Cortex of kidney (tissue), 1 donor: ENCODE measurements at places on chromosomes 7 and 10.

DNA sequence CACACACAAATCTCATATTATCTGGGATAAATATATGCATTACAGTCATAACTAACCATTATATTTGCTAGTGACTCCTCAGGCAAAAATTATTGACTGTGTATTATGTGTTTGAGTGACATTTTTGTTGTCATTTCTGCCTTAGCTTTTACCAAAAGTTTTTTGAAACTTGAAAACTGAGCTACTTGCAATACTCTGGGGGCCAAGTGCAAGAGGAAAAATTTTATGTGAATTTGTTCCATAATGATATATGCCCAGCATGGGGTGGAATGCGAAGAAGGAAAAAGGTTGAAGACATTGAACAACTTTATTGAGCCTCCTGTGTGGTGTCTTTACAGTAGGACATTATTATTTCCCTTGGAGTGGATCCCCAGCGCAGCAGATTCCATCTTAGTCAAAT, 176.8 kb upstream of the FERD3L start:
- DNase-seq: no peak

DNA sequence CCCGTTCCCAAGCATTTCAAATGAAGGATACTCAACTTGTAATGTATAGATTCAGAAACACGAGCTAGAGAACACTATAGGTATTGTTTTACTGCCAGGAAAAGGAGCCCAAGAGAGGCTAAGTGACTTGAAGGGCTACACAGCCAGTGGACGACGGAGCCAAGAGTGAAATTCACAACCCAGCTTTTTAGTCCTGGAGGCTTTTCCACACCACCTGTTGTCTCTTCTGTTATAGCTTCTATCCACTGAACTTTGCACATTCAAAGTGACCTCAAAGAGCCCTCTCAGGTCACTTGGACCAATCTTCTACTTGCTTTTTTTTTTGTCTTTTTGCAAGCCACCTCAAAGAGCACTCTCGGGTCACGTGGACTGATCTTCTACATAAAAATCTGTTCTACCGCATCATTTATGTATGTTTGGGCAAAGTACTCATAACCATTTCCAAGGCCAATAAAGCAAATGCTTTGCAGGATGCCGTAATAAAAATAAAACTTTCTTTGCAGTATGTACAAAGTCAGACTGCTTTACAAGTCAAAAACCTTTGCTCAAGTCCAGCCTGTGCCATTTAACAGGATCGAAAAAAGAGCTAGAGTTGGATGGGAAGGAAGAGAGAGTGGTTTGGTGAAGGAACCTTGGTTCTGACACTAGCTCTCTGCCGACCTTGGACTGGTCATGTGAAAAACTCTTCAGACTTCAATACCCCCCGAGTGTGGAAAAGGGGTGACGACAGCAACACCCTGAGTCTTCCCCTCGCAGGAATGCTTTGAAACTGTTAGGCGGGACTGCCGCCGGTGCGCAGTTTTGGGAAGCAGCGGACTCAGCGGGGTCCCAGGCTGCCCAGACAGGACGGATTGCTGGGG, 821 bp downstream of the SLC35B4 start:
- DNase-seq: no peak

- no peak for DNase-seq
These were observed 157.4 kb upstream of the TCF7L2 start for GRCh38 chr10:112792487-112793201.

GRCh38 chr10:6647811-6648526, 67.9 kb upstream of the PRKCQ start:
- DNase-seq: no peak

- no peak for DNase-seq
These were observed 294.7 kb upstream of the PITRM1 start for GRCh38 chr10:3467052-3467951.

DNA sequence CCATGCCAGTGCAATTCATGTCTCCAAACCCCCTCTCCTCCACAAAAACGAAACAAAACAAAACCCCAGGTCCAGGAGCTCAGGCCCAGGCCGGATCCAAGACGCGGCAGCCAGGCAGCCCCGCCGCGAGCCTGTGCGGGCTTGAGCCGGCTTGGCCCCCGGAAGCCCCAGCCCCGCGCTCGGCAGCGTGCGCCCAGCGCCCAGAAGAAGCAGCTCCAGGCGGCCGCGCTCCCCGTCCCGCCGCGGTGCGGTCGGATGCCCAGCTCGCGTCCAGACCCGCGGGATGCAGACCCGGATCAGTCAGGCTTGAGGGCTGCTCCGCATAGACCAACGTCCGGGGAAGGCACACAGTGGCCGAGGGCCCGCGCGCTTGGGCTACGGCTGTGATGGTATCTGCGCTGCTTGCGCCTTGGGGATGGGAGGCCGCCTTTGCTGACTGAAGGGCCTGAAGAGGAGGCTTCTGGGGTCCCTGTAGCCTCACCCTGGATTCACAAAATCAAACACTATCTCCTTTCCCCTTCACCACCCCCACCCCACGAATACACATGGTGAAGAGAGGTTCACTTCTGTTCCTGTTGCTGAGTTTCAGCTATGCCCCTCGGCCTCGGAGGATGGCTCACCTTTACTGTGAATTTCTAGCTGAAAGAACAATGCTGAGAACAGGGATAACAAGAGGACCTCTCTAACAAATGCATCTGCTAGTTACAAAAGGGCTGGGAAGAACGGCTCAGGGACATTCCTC, 79.9 kb upstream of the EN2 start:
- no peak for DNase-seq

DNA sequence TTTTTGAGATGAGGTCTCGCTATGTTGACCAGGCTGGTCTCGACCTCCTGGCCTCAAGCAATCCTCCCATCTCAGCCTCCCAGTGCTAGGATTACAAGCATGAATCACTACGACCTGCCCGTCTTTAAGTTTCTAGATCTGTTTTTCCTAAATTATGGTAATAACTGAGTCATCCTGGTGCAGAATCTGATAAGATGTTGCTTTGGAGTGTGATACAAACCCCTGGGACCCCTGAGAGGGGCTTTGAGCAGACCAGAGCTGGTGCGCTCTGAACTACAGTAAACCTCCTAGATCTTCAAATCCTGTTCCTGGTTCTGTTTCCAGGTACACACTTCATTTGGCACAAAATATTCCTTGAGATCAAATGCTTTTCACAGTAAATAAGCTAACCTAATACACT, 34.2 kb downstream of the RPP38 start:
- no peak for DNase-seq

DNA sequence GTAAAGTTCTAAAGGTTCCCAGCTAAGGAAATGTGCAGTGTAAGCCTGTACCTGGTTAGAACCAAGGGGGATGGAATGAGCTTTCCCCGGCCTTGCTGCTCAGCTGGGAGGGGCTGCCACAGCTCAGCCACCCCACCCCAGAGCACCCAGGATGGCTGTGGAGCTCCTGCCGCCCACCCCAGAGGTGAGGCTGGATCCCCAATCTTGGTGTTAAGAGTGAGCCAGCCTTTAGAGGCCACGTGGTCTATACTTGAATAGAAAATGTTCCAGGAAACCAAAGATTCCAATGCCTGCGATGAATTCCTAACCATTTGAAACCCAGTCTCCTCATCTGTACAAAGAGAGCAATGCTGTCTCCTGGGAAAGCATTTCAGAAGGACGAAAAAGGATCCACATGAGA, 16.5 kb downstream of the DIP2C start:
- DNase-seq: no peak

DNA sequence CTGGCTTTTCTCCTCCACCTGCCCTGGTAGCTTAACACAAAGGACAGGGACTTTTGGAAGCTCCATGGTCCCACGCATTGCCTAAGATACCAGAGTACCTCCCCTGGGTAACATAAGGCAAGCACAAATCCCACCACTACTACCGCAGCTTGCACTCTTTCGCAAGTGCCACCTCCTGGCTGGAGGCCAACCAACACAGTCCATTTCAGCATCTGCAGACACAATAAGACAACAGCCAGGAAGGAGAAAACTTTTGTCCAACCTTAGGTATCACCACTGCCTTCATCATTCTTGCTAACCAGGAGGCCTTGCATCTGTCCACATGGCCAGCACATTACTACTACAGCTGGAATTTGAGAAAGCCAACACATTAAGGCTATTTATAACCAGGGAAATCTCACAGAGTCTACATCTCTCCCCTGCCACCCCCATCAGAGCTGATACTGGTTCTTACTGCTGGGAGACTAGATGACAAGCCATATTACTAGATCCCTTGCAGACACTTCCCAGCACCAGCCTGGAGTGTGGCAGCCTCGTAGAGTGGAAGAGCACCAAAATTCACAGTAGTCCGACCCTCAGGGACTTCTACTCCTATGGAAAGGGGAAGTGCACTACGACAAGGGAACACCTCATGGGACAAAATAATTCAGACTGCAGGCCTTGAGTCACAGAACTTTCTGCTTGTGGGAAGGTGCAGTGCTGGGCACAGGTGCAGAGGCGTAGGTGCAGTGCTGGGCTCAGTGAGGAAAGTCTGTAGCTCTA, 39.8 kb upstream of the CDK13 start:
- no peak for DNase-seq

DNA sequence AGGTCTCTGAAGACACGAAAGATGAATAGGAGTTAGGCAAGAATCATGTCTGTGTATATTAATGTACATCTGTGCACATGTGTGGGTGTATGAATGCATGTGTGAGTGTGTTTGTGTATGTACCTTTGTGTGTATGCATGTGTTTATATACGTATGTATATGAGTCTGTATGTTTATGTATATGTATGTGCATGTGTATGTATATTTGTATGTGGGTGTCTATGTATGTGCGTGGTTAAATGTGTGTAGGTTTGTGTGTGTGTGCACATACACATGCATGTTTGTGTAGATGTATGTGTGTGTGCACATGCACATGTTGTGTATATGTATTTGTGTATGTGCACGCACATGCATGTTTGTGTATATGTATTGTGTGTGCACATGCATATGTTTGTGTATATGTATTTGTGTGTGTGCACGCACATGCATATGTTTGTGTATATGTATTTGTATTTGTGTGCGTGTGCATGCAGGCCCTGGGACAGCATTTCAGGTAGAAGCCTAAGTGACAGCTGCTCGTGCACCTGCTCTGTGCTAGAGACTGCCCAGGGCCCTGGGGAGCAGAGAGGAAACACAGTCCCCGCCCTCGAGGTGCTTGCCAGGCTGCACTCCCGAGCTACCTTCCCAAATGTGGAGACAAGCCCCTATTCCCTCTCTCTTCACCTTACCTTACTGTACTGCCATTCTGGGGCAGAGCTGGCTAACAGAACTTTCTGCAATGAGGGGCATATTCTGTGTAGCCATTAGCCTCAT, 12.1 kb downstream of the PNLIPRP1 start:
- DNase-seq: no peak

DNA sequence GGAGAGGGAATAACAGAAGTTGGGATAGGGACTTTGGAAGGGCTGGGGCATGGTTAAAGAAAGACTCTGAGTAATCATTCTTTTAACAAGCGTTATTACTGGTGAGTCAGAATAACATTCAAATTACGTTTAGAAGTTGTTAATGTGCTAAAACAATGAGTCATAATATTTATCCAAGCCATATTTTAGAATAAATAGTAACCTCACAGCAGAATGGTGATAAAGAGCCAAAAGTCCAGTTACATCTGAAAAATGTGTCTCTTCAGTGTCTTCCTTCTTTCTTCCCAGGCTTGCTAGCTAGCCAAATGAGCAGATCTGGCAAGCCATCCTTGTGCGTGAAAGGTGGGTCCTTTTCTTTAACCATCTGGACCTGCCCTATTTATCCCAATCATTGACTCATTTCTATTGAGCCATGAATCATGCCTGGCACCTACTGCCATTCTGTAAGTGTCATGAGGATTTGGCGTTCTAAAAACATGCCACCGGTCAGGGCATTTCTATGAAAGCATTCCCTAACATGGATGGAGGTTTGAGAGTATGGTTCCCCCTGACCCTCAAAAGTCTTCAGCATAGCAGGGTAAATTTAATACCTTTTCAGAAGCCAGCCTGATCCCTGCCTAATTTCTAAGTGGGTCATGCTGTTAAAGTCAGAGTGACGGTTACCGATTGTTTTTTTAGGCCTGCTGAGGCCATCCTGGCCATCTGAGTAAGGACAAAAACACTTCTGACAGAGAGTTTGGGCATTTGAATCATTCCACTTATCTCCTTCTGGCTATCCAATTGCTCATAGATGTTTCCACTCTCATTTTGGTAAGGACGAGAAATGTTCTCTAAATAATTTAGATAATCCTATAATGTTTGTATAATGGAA, 26.9 kb downstream of the MYPN start:
- no peak for DNase-seq

DNA sequence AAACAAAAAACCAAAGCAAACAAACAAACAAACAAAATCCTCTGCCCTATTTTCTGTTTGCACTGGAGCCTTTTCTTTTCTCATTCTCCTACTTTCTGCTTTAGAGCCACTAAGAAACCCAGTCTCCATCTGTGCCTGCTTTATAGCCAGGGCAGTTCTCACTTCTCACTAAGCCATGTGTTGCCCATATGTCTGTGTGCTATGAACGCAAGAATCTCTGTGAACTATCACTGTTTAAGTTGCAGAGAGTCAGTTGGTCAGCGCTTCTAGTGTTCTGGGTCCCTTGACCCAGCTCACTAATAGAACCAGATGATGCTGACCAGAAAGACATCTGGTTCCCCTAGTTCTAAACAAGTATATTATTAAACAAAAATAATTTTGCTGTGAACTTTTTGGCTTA, 81.4 kb downstream of the FAM185A start:
- DNase-seq: no peak
